Activated CD4-positive, alpha-beta T cell treated with anti-CD3 and anti-CD28 coated beads, Interleukin-2, amount 10 ng/mL, durations not matched to agents 7 days and 5 days (primary cell): ENCODE measurements at places on chromosomes 7 and 10. TPM values are rescaled to one million over a fixed set of nuclear protein-coding genes. Genes with fewer than 3 reads are reported as not detected.

Gene FAM25C
- not detected for total RNA-seq

Gene NDUFB8
- total RNA-seq: 241 TPM

Gene CACNB2
- total RNA-seq: not detected

Gene SYT15
- total RNA-seq: 1.2 TPM

Gene BTBD16
- not detected for total RNA-seq

Gene NKX2-3
- total RNA-seq: not detected

Gene VWDE
- total RNA-seq: 3.2 TPM

Gene TMEM139
- total RNA-seq: 0.57 TPM

Gene EEPD1
- total RNA-seq: 13.8 TPM

- no peak overlapping the region for H3K4me3 ChIP-seq
- no peak for DNase-seq
- H3K4me1 ChIP-seq: no peaks in the 10 kb centered on the region
These were observed 96.9 kb upstream of the LRRTM3 start for GRCh38 chr10:66828957-66829356.

GRCh38 chr10:69818676-69819239, 17.1 kb downstream of the COL13A1 start:
- no peak overlapping the region for H3K4me3 ChIP-seq
- no peaks in the 10 kb centered on the region for H3K36me3 ChIP-seq
- H3K27ac ChIP-seq: peak overlapping the region; percentile 3
- no peak for DNase-seq
- H3K27me3 ChIP-seq: peaks cover 3% of the 10 kb centered on the region
- H3K4me1 ChIP-seq: peaks cover 27% of the 10 kb centered on the region

- H3K27me3 ChIP-seq: no peaks in the 10 kb centered on the region
- H3K27ac ChIP-seq: peak overlapping the region; percentile 22
- no peaks in the 10 kb centered on the region for H3K36me3 ChIP-seq
- no peak for DNase-seq
- H3K4me3 ChIP-seq: no peak overlapping the region
These were observed 156.8 kb downstream of the FAM107B start for GRCh38 chr10:14617852-14618251.

DNA sequence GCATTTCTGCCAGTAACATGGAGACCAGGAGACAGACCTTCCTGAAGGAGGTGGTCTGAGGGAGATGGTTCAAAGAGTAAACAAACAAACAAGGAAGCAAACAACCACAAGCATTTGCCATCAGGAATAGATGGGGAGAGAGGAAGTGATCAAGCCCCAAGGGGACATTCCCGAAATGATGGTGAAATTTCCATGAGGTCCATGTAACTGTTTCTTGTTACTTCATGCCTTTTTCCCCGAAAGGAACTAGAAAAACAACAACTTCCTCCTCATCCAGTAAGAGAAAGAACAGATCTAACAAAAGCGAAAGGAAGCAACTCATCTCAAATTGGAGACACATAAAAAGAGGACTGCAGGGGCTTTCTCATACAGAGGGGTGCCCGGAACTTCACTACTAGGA, 152.5 kb upstream of the ZNF32 start:
- H3K4me1 ChIP-seq: peaks cover 28% of the 10 kb centered on the region
- H3K36me3 ChIP-seq: no peaks in the 10 kb centered on the region

DNA sequence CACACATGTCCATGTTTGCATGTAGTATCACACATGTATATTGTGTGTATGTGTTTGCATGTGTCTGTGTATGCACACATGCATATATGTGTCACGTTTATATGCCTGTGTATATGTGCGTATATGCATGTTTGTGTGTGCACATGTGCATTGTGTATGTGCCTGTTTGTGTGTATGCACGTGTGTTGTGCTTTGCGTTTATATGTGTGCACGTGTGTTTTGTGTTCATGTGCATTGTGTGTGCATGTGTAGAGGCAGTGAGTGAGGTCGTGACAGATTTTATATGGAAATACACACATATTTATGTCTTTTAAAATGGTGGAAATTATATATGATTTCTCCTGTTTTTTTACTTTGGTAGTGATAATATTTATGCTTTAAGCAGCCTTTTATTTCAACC, 41.2 kb downstream of the ADARB2 start:
- DNase-seq: no peak
- no peaks in the 10 kb centered on the region for H3K4me1 ChIP-seq
- no peak overlapping the region for H3K27ac ChIP-seq
- no peak overlapping the region for H3K4me3 ChIP-seq
- H3K27me3 ChIP-seq: peaks cover 5% of the 10 kb centered on the region

DNA sequence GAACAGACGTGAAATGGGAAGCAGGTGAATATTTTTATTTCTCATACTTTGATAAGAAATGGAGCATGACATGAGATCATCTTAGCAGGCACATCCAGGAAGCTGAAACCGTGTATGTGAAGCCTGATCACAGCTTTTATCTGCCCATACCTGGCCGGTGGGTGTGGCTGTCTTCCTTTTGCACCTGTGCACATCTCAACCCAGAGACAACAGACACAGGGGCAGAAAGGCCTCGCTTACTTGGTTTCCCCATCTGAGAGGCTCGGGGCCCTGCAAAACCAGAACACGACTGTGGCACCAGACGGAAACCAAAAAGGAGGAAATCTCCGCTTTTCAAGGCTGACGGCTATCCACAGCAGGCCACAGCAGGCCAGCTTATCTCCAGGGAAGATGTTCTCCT, 116.4 kb downstream of the TCERG1L start:
- no peaks in the 10 kb centered on the region for H3K4me1 ChIP-seq
- no peaks in the 10 kb centered on the region for H3K36me3 ChIP-seq
- H3K27me3 ChIP-seq: no peaks in the 10 kb centered on the region
- no peak for DNase-seq
- H3K27ac ChIP-seq: no peak overlapping the region

- H3K4me1 ChIP-seq: no peaks in the 10 kb centered on the region
- H3K4me3 ChIP-seq: no peak overlapping the region
- H3K27ac ChIP-seq: no peak overlapping the region
These were observed 18.9 kb upstream of the MYL7 start for GRCh38 chr7:44159824-44160630.

- H3K27ac ChIP-seq: no peak overlapping the region
- H3K4me3 ChIP-seq: no peak overlapping the region
- no peaks in the 10 kb centered on the region for H3K27me3 ChIP-seq
- H3K36me3 ChIP-seq: no peaks in the 10 kb centered on the region
- H3K4me1 ChIP-seq: no peaks in the 10 kb centered on the region
These were observed 128.4 kb upstream of the PHYHIPL start for GRCh38 chr10:59047957-59048618.

DNA sequence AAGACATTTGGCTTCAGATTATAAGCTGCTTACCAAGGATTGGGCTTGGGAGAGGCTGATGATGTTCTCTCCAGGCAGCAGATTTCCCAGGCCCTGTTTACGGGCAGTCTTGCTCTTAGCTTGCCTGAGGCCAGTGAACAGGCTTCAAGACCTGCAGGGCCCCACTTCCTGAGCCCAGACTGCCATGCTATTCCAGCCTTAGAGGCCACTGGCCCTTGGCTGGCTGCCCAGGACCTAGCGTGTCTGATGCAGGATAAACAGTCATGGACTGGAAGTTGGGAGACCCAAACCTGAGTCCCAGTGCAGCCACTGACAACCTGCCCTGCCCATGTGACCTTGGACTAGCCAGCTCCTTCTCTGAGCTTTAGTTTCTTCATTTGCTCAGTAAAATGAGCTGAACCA, 2.9 kb downstream of the PRXL2A start:
- no peak overlapping the region for H3K4me3 ChIP-seq
- H3K36me3 ChIP-seq: no peaks in the 10 kb centered on the region
- H3K27ac ChIP-seq: no peak overlapping the region

DNA sequence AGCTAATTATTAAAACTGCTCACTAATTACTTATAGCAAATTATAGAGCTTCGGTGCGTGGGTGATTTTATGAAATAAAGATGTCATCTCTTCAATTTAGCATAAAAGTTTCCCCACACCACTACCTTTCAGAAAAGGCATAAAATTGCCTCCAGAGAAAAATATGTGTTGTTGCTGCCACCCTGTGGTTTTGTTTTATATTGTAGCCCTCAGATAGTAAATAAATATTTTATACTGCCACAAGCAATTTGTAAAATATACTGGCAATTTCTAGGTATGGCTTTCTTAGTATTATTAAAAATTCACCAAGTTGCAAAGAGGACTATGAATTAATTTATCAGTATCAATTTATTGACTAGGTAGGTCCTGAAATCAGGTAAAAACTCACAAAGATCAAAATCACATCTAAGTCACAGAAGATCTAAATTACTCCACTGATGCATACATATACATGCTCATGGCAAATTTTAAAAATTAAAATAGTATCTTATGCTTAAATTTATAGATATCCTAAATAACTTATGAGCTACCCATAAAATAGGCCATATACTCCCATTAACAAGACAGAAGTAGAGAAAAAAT, 26.5 kb downstream of the ASNS start:
- H3K27me3 ChIP-seq: no peaks in the 10 kb centered on the region
- peaks cover 2% of the 10 kb centered on the region for H3K4me1 ChIP-seq
- H3K36me3 ChIP-seq: peaks cover 4% of the 10 kb centered on the region
- no peak overlapping the region for H3K27ac ChIP-seq
- H3K4me3 ChIP-seq: no peak overlapping the region

DNA sequence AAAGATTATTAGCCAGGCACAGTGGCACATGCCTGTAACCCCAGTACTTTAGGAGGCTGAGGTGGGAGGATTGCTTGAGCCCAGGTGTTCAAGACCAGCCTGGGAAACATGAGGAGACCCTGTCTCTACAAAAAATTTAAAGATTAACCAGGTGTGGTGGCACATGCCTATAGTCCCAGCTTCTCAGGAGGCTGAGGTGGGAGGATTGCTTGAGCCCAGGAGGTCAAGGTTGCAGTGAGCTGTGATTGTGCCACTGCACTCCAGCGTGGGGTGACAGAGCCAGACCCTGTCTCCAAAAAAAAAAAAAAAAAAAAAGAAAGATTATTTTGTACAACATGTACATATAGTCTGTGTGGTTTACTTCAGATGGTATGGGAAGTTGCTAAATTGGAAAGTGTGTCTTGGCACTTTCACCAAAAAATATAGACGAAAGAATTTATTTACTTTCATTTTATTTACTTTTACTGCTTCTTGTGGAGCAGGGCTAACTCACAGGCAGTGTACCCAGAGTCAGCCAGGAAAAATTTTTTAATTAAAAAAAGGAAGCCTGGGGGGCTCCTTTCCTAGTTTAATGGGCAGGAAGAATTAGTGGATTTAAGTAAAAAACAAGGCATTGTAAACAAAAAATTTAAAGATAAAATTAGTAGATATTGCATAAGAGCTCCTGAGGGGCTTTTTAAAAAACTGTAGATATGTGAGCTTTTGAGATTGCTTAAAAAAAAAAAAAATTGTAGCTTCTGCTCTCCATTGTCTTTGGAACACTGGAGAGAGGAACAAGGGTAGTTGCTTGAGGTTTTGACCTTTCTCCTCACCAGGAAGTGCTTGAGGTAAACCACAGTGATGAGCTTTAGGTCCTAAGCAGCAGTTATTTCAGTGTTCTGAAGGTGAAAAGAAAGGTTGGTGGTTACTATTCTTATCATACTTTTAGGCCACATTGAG, 44.6 kb upstream of the VDAC2 start:
- peak overlapping the region; percentile 95 for H3K27ac ChIP-seq
- no peaks in the 10 kb centered on the region for H3K27me3 ChIP-seq
- peak; percentile 53 for DNase-seq
- H3K4me3 ChIP-seq: peak overlapping the region; percentile 70

GRCh38 chr7:2698581-2699288, 10.7 kb downstream of the AMZ1 start:
- H3K27me3 ChIP-seq: peaks cover 7% of the 10 kb centered on the region
- H3K4me1 ChIP-seq: peaks cover 38% of the 10 kb centered on the region
- peak overlapping the region; percentile 76 for H3K27ac ChIP-seq
- peak overlapping the region; percentile 56 for H3K4me3 ChIP-seq
- peak; percentile 86 for DNase-seq
- no peaks in the 10 kb centered on the region for H3K36me3 ChIP-seq

GRCh38 chr10:104036069-104036384, 49.7 kb downstream of the COL17A1 start:
- H3K27me3 ChIP-seq: no peaks in the 10 kb centered on the region
- peaks cover 2% of the 10 kb centered on the region for H3K36me3 ChIP-seq
- no peaks in the 10 kb centered on the region for H3K4me1 ChIP-seq
- DNase-seq: no peak
- no peak overlapping the region for H3K4me3 ChIP-seq

DNA sequence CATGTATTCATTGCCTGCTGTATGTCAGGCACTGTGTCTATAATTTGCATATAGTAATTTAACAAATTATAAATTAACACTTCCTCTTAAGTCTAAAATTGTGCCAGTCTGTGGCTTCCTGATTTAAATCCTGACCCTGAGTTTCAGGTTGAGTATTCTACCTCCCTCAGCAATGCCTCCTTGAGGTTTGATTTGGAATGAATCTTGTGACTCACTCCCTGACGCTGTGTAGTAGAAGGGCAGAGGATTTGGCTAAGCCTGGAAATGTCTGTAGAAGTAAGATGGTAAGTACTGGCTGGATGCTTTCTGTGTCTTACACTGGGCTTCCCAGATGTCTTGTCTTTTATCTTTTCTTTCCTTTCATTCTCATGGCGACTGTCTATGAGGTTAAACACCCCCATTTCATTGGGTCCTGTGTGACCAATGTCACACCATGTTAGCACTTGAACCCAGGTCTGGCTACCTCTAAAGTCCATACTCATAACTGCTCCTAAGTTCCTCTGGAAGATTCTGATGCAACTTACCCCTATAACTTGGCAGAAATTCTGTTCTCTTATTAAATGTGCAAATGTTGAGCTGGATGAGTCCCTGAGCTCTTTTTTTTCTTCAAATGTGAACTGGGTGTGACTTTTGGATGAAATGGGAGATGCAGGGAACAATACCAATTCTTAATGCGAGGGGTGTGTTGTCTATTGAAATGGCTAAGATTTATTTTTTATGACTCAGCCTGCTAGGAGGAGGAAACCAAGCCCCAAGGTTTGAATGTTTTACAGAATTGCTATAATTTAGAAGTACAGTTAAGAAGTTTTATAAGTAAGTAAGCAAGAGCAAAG, 48.5 kb downstream of the PLCE1 start:
- no peak overlapping the region for H3K4me3 ChIP-seq
- H3K27me3 ChIP-seq: peaks cover 3% of the 10 kb centered on the region
- H3K4me1 ChIP-seq: no peaks in the 10 kb centered on the region
- H3K27ac ChIP-seq: no peak overlapping the region
- no peaks in the 10 kb centered on the region for H3K36me3 ChIP-seq

GRCh38 chr10:107717046-107717445, 552.5 kb upstream of the SORCS1 start:
- DNase-seq: no peak
- no peak overlapping the region for H3K4me3 ChIP-seq
- no peaks in the 10 kb centered on the region for H3K36me3 ChIP-seq

DNA sequence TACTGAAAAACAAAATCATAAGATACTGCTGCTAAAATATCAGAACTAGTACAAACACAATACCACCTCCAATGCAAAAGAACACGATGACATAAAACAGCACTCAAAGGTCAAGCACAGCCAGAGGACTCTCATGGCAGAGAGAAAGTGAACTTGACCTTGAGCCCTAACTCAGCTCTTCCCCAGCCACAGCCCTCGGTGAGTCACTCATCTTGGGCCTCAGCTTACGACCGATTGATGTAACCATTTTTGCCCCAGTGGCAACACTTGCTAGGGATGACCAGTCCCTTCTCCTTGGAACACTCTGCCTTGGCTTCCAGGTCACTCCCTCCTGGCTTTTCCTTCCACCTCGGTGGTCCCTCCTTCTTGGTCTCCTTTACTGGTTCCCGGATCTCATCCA, 77.8 kb downstream of the JAZF1 start:
- no peak overlapping the region for H3K27ac ChIP-seq
- H3K4me3 ChIP-seq: no peak overlapping the region
- H3K36me3 ChIP-seq: no peaks in the 10 kb centered on the region
- H3K4me1 ChIP-seq: peaks cover 4% of the 10 kb centered on the region

- peaks cover 13% of the 10 kb centered on the region for H3K27me3 ChIP-seq
- no peak overlapping the region for H3K4me3 ChIP-seq
- H3K27ac ChIP-seq: no peak overlapping the region
- H3K4me1 ChIP-seq: peaks cover 13% of the 10 kb centered on the region
- DNase-seq: no peak
These were observed 40.3 kb upstream of the DLD start for GRCh38 chr7:107850643-107851042.
